Amniotic stem cell (primary cell): ENCODE measurements at places on chromosomes 6 and 20.

- DNase-seq, result no peak
Observed at GRCh38 chr6:33372526-33373123, 19.0 kb upstream of the KIFC1 start.

DNA sequence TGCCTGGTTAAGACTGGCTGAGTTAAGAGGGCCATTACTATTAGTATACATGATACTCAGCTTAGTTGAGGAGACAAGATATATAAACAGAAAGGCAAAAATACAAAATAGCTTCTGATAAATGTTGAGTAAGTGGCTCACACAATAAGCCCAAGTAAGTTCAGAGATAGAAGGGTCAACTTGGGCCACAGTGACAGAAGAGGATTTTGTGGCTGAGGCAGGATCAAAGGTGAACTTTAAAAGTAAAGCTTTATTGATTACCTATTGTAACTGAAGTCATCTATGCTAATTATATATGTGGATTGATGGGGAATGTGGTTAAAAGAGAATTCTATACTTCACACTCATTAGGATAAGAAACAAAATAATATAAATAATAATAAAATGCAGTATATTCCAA lies 80.8 kb downstream of the PHACTR2 start:
- DNase-seq, result no peak

- DNase-seq, result no peak
Observed at GRCh38 chr20:17525650-17526049, 5.5 kb downstream of the BFSP1 start.

DNA sequence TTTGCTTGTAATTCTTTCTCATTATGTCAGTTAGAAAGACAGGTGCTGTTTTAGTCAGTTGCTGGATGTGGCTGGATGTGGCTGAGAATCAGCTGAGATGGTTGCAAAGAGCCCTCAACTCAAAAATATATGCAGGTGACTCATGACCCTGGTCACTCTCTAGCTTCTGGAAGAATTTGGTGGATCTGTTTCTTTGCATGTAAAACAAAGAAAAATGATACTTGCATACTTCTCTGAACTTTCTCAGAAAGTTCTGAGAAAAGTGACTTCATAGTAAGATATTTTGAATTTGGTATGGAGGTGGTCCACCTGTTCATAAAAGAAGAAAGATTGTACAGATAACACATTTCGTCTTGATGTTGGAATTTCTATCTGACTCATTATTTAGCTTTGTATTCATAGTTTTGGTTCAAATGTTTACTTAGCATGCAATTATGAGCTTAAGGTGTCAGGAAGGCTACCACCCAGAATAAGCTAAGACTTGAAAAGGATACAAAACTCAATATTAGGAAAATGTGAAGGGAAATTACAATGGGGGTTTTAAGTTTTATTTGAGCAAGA lies 163.2 kb upstream of the OLIG3 start:
- no peak for DNase-seq

- DNase-seq, result no peak
Observed at GRCh38 chr6:130223508-130223907, 757 bp upstream of the SAMD3 start.

DNA sequence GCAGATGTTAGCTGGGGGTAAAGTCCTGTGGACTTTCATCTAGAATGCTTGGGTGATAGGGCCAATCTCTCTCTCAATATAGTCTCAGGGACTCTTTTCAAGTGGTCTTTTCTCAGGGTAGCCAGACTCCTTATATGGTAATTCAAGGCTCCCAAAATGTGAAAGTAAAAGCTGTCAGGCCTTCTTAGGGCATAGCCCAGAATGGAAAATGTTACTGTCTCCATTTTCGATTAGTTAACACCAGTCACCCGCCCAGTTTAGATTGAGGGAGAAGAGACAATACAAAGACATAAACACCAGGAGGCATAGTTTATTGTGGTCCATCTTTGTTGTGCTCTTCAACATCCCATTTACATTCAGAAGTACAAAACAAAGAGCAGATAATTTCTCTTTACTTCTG lies 295.8 kb downstream of the EPHA7 start:
- DNase-seq, result no peak

DNA sequence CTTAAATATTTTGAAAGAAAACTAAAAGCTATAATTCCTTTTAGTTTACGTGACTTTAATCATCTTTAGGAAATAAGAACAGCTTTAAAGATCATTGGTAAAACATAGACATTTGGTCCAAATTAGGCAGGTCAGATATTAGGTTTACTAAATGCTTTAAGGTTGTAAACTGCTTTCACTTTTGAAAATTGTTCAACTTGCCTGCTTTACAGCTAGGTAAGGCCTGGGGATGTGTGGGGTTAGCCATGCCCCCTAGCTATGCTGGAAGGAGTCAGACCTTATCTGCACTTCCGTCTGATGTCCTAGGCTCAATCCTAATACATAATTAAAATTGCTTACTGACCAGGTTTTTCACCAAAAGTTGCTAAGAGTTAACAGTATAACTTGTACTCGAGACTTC lies 30.5 kb upstream of the TPD52L1 start:
- no peak for DNase-seq

DNA sequence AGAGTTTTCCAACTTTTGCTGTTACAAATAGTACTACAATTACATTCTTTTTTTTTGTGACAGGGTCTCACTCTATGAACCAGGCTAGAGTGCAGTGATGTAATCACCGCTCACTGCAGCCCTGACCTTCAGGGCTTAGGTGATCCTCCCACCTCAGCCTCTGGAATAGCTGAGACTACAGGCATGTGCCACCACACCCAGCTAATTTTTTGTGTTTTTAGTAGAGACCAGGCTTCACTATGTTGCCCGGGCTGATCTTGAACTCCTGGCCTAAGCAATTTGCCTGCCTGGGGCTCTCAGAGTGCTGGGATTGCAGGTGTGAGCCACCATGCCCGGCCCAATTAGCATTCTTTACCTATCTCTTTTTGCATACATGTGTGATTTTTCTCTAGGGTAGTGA lies 12.5 kb downstream of the ATRN start:
- no peak for DNase-seq

GRCh38 chr6:25070547-25071366 lies 135.0 kb upstream of the RIPOR2 start:
- DNase-seq, result peak; percentile 48

DNA sequence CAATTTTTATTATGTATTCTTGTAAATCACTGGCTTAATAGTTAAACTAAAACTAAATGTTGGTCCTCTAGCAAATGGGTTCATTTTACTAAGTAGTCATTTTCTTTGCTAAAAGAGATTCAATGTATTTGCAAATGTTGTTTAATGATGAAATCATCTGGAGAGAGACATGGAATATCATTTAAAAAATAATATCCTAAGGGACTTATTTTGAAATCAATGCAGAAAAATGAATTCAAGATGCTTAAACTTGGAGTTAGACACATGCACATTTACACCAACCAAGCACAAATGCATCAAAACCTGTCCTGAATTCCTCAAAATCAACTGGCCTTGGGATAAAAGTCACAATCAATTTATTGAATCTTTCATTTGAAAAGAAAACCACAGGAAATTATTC lies 165.0 kb upstream of the RNF217 start:
- DNase-seq, result no peak

DNA sequence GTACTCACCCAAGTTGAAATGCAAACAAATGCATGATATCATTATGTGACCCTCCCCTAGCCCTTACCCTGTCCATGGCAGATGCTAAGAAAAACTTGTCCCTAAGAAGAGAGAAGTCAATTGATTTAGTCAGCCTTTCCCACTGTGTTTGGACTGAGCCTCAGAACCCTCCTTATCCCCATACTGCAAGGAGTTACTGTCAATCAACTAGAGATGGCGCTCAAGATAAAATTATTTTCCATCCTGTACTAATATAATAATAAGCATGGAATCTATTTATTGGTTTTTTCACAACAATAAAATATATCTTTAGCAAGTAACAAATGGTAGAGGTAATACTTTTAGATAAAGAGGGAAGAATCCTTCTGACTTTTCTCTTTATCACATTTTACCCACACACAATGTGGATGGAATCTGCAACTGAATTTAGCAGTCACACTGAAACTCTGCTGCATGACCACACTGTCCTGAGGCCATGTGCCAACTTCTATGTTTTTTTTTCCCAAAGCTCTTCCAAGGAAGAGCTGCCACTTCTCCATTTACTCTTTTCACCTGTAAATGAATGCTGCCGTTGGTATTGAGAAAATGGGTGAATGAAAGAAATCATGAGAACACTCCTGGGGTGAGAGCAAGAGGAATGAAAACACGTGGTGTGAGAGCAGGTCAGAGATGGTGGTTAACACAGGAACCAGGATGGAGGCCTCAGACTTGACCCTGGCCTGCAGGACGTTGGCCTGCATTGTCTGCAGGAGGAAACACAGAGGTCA lies 10.5 kb downstream of the NT5E start:
- no peak for DNase-seq

DNA sequence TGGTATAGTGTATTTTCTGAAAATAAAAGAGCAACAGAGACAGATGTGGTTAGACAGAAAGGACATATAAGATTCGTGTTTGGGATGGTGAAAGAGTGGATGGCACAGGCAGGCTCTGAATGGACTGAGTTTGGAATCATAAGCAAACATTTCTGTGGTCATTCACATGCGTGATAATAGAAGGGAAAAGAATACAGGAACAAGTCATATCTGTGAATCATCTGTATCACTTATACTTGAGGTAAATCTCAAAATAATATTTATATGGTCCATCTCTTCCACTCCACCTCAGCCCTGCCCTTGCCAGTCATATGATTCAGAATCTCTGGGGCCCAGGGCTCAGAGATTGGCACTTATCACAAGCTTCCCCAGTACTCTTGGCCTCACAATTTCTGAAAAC lies 535.1 kb downstream of the BCKDHB start:
- DNase-seq, result no peak

- no peak for DNase-seq
Observed at GRCh38 chr6:111890988-111891387, 17.7 kb upstream of the FYN start.

DNA sequence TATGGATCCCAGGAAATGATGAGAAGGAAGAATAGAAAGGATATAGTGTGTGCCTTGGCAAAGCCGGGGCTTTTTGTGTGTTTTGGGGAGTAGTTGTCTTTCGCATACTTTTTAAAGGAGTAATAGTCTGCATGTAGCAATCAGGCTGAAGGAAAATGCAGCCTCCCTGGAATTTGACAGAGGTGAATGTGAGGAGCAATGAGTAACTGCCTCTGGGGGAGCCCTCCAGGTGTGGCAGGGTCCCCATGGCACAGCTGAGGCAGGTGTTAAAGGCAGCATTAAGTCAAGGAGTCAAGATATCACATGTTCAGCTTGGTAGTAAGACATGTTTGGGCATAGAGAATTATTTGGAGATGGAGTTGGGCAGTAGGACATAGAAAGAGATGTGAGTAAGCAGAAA lies 203.1 kb downstream of the C6orf118 start:
- no peak for DNase-seq

DNA sequence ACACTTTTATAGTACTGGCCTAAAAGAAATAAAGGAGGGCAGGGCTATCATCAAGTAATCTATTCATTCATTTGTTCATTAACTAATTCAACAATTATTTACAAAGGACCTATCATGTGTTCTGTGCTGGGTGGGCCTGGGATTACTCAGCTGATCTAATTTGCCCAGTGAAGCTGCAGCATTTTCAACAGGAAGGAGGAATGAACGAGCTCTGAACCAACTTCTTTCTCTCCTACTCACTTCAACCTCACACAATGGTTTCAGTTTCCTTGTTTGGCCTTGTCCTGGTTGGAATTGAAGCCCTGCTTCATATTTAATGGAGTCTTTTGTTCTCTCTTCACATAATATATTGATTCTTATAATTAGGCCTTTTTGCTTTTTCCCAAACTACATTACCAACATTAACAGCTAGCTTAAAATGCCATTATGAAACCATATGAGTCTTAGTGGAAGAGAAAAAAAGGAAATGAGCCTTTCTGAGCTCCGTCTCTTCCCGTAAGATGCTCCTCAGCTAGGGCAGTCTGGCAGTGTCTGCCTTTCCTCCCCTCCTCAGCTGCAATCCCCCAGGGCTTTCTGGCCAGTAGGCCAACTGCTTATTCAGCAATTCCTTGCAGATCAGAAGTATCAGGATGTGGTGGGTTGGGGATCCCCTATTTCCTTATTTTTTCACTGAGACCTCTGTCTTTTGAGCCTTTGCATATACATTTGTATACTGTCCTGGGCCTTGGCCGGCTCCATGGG lies 79.4 kb upstream of the NRN1 start:
- no peak for DNase-seq

DNA sequence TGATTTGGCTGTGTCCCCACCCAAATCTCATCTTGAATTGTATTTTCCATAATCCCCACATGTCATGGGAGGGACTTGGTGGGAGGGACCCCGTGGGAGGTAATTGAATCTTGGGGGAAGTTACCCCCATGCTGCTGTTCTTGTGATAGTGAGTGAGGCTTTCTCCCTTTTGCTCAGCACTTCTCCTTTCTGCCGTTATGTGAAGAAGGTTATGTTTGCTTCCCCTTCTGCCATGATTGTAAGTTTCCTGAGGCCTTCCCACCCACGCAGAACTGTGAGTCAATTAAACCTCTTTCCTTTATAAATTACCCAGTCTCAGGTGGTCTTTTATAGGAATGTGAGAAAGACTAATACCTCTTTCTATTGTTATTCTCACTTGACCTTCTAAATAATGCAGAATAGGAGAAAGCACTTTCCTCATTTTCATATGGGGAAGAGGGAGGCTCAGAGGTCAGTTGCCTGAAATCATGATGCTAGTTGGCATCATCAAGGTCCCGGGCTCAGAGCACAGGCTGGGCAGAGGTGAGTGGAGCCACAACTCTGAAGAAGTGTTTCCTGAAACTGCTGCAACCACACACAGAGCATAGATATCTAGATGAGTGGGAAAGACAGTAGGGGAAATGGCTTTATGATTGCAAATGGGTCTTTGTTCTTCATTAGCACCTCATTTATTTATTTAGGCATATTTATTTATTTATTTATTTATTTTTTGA lies 191.0 kb downstream of the QKI start:
- DNase-seq, result no peak

- DNase-seq, result peak; percentile 99
Observed at GRCh38 chr6:111591370-111591900, 14.2 kb downstream of the TRAF3IP2 start.

DNA sequence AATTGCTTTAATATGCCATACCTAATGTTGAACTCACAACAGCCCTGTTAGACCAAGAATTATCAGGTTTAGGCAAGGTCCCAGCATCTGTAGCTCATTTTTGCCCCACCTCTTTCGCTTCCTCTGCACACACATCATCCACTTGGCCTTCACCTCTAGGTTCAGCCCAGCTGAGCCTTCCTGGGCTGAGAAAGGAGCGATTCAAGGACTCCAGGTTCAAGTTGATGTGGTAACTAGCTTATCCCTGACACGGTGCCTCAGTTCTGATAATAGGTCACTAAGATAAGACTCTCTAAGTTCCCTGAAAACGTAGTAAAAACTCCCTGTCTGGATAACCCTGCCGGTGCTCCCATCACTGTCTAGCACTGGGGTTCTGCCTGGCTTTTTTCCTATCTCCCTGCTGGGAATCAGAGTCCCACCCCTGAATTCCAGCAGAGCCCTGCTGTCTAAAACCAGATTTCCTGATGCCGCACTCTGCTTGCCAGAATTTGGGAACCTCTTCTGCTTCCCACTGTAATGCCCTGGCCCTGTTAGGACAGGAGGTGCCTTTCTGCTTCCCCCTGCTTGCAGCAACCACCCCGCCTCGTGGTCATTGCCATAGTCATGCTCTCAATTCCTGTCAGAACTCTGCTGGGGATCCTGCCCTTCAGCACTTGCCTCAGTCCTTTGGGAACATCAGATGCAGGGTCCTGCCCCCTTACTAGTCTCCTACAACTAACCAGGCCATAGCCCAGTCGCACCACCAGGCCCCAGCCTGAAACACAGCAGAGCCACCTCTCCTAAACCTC lies 47.6 kb downstream of the ALDH8A1 start:
- no peak for DNase-seq

GRCh38 chr6:166707045-166707444 lies 80.0 kb upstream of the RPS6KA2 start:
- DNase-seq, result no peak
